ENCODE measurements at places on chromosomes 7 and 10.
A peak's percentile ranks its signal among the peaks of the same experiment; 100 is the strongest.

DNA sequence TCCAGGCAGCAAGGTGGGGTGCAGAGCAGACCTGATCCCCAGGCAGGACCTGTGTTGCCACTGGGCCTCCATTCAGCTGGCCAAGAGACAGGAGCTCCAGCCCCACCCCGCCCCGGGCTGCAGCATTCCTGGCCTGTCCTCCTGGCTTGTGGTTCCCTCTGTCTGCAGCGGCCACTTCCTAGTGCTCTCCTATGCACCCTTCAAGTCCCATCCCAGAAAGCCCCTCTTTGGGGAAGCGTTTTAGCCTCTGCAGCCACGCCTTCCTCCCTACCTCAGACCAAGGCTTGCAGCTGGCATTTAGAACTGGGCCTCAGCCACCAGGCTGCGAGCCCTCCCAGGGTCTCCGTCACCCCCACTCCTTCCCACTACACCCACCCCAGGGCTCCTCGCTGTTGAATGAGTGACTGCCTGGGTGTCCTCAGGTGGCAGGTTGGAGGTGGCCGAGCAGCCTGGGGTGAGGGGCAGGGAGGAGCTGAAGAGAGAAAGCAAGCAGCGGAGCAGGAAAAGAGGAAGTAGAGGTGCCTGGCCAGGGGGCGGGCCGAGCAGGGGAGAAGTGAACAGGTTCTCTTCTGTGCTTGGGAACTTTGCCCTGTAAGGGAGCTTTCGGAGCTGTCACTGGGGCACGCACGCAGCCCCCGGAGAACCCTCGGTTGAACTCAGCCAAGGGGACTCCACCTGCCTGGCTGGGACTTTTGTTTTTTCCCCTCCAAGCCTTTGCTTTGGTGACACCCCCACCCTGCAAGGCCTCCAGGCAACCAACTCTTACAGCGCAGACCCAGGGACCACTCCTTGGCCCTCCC, 109.1 kb upstream of the TNRC18 start:
- DNase-seq: peak; percentile 26

GRCh38 chr7:18347170-18347569, 148.4 kb upstream of the HDAC9 start:
- no peak for DNase-seq

DNA sequence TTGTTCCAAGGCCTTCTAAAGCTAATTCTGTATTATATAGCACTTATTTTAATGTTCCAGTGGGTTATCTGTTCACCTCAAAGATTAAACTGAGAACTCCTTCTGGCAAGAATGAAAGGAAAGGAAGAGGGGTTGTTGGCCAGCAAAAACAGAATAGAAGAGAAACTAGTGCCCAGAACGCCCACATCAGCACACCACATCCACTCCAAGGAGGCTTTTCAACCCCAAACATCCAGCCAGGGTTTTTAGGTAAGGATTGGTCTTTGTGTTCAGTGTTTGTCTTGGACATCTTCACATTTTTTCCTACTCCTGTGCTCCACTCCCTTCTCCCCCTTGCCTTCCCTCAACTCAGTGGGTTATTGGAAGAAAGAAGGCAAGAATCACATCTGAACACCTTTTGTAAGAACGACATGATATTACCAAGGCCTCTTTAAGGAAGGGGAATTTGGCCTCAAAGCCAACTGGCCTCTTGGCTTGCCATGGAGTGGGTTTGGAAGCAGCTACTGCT, 55.8 kb downstream of the BICC1 start:
- DNase-seq: no peak

DNA sequence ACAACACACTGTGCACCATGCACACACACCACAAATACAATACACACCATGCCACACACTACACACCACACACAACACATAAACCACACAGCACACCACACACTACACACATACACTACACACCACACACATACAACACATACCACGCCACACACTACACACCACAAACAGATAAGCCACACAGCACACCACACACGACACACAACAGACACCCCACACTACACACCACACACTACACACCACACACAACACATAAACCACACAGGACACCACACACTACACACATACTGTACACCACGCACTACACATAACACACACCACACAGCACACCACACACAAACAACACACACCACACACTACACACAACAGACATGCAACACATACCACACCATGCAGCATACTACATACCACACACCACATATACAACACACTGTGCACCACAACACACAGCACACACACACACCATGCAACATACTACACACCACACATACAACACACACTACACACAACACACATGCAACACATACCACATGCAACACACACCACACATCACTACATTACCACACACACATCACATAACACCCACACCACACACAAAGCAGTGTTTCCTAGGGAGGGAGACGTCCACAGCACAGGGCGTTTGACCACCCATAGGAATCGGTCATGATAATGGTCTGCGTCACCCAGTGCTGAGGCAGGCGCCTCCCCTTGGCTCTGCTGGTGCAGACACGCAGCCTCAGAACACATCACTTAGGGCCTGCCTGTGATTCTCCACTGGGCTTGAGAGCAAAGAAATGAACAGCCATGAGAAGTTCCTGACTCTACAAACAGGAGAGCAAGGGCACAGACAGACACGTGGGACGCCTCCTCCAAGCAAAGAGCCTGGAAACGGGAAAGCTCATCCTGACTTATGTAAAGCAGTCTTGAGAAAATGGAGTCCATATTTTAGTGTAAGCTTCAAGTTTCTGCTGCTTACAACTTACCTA, 458.3 kb downstream of the PTPRN2 start:
- no peak for DNase-seq

- DNase-seq: no peak
Observed at GRCh38 chr10:12350167-12350872, 973 bp downstream of the CAMK1D start.

DNA sequence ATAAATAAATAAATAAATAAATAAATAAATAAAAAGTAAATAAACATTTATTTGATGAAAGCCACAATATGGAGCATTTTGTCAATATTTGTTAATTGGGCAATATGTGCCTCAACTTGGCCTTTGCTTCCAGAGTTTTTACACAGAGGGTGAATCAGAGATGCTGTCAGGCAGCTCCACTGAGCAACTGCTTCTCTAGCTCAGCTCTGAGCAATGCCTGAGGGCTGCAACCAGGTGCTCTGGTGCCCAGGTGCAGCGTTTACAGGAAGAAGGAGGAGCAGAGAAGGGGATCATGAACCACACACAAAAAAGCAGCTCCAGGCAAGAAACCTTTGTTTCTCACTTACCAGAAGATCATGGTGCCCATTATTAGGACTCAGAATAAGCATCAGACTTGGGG, 876.2 kb upstream of the AUTS2 start:
- DNase-seq: no peak

DNA sequence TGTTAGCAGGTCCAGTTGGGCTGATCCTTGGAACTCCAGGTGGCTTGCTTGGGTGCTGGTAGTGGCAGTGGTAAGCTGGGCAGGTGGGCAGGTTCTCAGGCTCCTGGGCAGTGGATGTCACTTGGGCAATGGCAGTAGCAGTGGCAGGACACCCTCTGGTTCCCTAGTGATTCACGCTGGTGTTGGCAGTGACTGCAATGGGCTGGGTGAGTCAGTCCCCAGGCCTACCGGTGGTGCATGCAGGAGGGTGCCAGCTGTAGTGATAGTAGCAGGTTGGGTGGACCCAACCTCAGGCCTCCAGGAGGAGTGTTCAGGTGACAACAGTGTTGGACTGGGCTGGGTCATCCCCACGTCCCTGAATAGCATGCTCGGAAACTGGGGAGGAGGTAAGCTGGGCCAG, 189.2 kb downstream of the ZEB1 start:
- no peak for DNase-seq

DNA sequence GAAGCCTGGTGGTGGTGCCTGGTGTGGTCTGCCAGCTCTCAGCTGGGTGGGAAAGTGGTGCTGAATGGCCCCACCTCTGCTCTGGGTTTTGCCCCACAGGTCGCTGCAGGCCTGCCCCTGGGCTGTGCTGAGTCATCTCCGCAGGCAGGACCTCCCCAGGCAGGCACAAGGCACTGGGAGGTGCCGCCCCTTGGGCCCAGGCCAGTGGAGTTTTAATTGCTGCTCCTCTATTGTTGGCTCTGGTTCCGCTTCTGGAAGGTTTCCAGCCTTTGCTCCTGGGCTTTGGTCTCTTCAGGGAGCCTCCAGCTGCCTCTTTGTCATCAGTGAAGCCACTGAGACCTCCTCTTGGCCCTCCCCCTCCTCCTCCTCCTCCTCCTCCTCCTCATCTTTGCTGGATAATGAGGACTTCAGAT, 180.3 kb upstream of the GRB10 start:
- no peak for DNase-seq

DNA sequence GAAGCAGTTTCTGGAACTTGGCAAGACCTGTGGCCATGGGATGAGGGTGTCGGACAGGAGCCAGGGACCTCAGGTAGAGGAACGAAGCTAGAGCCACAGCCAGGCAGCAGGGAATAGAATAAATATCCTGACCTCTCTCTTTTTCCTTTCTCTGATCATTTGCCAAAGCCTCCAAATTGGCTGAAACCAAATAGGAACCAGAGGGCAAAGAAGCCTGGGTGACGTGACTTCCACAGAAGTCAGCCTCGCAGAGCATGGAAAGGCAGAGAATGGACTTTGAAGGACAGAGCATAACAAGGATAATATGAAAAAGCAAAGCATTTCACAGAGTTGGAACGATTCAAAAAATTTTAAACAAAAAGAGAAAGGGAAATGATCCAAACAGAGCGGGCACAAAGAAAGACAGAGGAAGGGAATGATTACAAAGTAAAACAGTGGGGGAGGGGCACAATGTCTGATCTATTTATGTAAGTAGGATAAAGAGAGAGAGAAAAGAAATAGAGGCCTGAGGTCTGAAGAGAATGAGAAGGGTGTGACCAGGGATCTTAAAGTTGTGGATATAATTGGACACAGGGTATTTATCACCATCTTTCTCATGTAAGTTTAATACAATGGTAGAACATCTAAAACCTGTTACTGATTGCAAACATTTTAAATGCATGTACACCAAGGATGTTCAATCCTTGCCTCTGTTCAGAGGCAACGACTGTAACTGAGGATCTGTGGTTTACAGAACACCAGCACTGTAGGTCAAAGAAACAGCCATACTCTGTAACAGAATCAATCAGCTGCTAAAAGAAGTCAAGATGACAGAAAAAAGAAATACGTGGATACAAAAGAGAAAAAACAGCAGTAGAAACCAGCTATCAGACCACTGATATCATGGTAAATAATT, 4.5 kb upstream of the ZEB1 start:
- DNase-seq: no peak

DNA sequence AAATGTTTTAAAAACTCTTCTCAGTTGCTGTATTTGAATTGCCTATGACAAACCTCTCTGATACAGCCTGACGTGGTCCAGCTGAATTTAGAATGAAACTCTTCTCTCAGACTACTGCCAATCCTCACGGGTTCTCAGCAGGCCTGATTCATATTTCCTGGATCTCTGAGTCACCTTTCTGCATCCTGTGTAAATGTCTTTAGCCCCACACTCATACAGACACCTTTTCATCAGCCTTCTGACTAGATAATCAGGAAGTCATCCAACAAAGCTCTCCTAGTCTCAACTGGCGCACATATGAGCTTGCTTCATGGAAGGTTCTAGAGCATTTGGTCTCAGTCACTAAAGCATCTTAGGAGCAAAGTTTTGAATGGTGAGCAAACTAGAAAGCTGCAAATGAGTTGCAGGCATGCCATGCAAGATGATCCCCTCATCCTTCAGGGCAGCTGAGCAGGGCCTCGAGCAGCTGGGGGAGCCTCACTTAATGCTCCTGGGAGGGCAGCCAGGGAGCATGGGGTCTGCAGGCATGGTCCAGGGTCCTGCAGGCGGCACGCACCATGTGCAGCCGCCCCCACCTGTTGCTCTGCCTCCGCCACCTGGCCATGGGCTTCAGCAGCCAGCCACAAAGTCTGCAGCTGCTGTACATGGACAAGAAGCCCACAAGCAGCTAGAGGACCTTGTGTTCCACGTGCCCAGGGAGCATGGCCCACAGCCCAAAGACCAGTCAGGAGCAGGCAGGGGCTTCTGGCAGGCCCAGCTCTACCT, 182.8 kb downstream of the ARHGAP12 start:
- no peak for DNase-seq

- no peak for DNase-seq
Observed at GRCh38 chr10:51630640-51631005, 68.8 kb downstream of the CSTF2T start.

All from stimulated activated CD8-positive, alpha-beta memory T cell treated with anti-CD3 and anti-CD28 coated beads, Interleukin-4, amount 100 ng/mL, for 1 hour (primary cell).